Left renal cortex interstitium (tissue), 4 donors: ENCODE measurements at places on chromosomes 3 and 15.

DNA sequence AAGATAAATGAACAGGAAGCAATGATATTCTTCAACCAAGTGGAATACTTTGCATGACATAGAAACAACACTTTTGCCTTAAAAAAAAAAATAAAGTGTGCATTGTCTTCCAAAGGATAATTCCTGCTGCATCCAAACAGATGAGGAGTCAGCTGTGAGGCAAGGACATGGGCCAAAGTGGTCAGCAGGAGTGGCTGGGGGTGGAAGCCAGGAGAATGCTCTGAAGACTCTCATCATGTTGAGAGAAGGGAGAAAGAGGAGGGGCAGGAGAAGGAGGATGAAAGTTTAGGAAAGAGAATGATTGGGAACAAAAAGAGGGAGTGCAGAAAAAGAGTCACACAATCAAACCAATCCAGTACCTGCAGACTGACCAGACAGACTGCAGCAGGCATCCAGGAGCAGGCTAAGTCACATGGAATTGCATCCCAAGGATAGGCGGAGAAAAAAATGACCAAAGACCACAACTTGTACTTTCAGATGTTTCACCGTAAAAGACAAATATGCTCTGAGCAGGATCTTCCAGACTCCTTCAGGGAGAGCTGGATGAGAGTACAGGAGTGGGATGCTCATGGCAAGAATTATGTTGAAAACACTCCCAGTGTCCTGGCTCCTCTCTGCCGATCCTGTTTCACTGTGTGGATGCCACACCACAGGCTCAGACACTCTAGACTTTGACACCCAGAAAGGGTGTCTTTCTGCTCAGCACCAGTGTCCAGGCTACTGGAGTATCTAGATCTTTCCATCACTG, 11.9 kb downstream of the ABI3BP start:
- no peak for DNase-seq

GRCh38 chr3:173529062-173529711, 131.6 kb downstream of the NLGN1 start:
- DNase-seq, result no peak

GRCh38 chr3:64311424-64312061, 86.3 kb upstream of the PRICKLE2 start:
- DNase-seq, result no peak

DNA sequence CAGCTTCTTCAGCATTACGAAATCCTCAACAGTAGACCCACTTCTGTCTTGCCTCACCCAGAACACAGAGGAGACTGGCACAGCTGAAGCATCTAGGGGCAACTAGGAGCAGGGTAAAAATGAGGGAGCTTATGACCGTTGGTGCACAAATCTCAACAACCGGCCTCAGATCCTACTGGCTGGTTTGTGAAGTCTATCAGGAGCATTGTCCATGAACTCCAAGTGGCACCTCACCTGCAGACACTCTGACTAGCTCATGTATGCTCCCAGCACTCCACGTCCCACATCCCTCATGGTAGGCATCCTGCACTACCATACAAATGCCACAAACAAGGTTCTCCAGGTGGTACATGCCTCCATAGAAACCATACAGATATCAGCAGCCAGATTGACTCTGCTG, 163.1 kb downstream of the TLE3 start:
- no peak for DNase-seq

DNA sequence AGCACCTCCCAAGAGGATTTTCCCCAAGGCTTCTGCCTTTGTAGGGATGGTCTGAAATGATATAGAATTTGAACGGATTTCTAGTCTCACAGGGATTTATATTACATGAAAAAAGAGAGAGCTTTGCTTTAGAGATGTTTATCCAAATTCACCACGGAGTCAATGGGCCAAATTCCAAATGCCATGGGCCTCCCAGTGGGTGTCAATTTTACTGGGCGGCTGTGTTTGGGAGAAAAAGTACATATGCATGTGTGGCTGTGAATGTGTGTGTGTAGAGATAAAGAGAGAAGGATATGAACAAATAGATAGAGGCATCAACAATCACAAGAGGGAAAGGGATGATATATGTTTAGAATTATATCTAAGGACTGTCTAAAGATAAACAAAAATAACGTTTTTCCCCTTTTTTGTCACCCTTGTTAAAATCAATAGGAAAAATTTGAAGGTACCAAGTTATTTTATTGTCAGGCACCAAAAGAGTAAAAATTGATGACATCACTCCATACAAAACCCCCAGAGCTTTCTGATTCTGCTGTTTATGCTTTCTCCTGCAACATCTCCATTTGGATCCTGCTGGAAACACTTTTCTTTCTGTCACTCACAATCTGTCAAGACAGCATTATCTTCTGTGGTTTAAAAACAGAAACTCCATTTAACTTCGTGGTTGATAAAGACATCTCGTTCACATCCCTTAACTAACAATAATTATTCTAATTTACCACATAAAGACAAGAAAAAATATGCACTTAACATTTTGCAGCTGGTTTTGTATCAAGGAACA, 160.7 kb downstream of the FHIT start:
- DNase-seq, result no peak

DNA sequence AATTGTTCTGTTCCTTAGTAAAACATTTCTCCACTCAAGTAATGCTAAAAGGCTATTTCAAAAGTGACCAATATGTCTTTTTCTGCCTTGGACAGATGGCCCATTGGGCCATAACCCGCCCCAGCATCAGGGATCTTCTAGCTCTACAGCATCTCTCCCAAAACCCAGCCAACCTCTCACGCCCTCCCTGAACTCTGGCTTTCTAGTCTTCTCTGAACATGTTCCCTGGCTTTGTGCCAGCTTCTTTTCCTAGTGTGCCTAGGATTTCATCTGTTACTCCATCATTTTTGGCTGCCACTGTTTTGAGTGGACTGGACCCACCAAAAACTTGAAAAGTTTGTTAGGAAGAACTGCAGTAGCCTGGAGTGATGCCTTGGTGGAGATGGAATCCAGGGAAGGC, 30.7 kb downstream of the TRPM1 start:
- DNase-seq, result no peak

GRCh38 chr3:114608293-114608692, 314.5 kb downstream of the TIGIT start:
- DNase-seq, result no peak

GRCh38 chr3:134903837-134904236, 108.8 kb downstream of the EPHB1 start:
- no peak for DNase-seq

- DNase-seq, result no peak
These were observed 18.2 kb downstream of the FAN1 start for GRCh38 chr15:30921781-30922479.

- no peak for DNase-seq
These were observed 207.0 kb downstream of the NTRK3 start for GRCh38 chr15:88049506-88049905.

DNA sequence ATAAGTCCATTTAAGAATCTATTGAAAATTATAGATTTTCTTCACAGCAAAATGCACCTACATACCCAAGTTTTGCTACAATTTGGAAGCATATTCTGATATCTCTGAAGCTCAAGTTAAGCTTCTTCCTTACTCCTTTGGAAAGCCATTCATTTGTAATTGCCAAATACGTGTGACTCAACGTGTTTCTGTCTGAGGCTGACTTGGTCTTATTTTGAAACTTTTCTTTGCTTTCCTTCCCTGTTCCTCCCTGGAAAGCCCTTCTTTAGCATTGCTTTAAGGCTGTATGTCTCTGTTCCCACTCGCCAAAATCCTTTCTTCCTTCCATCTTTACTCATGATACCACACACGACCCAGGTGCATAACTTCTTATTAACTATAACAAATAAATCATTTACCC, 232.0 kb downstream of the ZBBX start:
- DNase-seq, result no peak

GRCh38 chr3:54322354-54322753, 200.0 kb downstream of the CACNA2D3 start:
- no peak for DNase-seq

GRCh38 chr3:31959251-31959650, 21.8 kb downstream of the OSBPL10 start:
- DNase-seq, result no peak

- no peak for DNase-seq
These were observed 41.9 kb downstream of the NDUFB4 start for GRCh38 chr3:120637851-120638559.

- DNase-seq, result no peak
These were observed 75.4 kb upstream of the ABHD17C start for GRCh38 chr15:80619680-80620079.

DNA sequence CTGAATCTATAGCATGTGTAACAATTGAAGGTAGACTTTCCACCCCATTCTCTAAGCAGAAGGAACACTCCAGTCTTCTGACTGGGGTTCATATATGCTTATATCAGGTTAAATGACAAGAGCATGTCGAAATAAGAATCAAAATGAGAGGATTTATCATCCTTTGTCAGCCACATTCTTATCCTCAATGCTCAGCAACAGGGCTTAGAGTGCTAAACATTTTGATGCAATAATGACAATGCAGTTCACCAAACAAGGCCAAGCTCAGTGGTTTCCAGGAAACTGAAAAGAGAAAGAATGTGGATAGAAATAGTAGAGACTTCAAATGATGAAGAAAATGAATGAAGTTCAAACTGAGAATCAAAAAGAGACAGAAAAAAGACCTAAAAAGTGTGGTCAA, 78.0 kb downstream of the FSIP1 start:
- DNase-seq, result no peak

DNA sequence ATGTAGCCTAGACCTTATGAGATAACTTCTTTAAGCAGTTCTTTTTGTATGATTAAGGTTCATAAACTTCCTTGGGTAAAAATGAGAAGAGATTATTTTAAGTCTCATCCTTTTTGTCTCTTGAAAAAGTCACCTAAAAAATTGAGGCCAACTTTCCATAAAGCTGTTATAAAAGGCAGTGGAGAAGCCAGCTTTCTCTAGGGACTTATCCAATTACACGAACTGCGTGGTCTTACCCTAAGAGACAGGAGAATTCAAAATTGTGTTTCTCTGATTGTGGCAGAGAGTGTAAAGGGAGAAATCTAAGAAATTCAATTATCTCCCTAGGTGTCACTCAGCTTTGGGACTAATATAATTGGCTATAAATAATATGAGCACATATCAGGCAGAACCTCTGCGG, 262.0 kb downstream of the SHOX2 start:
- no peak for DNase-seq

DNA sequence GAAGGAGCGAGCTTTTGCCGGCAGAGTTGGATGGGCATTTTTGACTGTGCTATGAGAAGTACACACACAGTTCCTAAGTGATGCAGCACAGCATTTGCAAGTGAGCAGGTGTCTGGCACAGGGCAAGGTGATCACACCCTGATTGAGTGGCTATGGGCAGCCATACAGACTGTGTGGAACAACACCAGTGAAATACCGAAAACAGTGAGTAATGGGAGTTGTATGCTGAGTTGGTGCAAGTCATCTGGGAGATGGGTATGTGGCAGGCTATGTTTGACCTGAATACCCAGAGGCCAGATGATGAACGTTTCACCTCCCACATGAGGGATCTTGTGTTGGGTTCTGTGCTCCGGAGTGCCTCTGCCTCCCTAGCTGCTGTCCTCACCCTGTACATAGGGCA, 53.5 kb upstream of the TIPARP start:
- DNase-seq, result no peak

GRCh38 chr3:107662586-107662985, 139.8 kb downstream of the BBX start:
- no peak for DNase-seq

DNA sequence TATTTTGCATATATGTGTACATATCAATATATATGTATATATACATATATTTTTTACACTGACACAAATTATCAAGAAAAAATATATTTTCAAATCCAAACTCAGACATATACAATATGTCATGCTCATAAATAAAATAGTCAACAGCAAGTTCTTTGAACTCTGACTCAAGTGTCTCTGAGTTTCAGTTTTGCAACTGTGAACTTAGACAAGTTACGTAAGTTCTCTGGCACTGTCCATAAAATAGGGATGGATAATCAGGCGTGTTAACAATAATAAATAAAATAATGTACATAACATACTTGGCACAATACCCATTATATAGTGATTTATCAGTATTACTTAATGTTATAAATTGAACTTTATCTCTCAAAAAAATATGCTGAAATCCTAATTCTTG, 12.1 kb upstream of the XRN1 start:
- no peak for DNase-seq

DNA sequence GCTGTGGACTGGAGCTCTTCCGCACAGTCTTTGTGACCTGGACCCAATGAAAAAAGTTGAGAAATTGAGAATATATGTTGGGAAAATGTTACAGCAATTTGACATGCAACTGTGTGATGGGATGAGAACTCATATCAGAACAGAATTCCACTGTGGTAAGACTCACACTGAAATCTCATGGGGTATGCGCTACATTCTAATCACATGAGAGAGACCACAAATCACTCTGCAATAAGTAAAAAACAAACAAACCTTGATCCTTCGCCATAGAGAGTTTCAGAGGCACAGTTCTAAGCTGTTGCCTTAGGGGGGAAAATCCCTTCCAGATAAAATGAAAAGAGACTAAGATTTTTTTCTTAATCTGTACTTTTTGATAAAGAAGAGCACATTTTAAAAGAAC, 37.3 kb downstream of the LMCD1 start:
- DNase-seq, result no peak

- DNase-seq, result no peak
These were observed 83.8 kb downstream of the RAD18 start for GRCh38 chr3:8879347-8879944.

- no peak for DNase-seq
These were observed 14.9 kb upstream of the TM4SF4 start for GRCh38 chr3:149459491-149460059.

- DNase-seq, result no peak
These were observed 72.1 kb upstream of the EPHB1 start for GRCh38 chr3:134722969-134723368.

DNA sequence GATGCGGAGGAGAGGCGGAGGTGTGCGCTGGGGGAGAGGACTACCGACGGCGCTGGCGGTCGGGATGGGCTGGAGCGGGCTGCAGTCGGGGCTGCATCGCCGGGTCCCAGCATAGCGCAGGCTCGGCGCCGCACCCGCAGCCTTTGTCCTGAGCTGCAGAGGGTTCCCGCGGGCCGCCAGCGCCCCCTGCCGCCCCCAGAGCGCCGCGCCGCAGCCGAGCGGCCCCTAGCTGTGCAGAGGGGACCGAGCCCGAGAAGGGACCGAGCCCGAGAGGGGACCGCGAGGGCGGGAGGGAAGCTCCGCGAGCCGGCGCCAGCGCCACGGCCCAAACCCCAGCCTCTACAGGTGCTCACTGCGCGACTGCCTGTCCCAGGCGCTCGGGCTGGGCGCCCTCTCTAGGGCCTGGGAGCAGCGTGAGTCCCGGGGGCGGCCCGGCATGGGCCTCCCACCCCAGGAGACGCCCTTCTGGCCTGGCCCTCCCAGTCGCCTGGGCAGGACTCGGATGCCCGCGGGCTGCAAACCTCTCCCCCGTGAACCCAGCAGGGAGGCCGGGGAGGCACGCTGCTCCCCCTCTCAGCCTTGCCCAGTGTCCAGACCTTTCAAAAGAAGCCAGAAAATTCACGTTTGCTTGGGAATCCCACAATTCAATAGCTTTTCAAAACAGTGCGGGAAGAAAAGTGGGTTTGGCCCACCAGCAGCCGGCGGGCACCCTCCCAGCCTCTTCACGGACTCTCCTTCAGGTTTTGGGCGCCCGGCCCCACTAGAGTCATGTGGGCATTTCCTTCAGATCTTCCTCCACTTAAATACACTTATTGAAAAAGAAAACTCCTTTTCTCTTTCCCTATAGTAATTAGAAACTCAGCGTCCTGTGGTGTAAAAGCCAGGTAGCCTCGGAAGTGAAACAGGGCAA, 134.7 kb downstream of the TPRA1 start:
- peak; percentile 41 for DNase-seq

GRCh38 chr3:58994746-58995330, 55.0 kb downstream of the CFAP20DC start:
- peak; percentile 13 for DNase-seq
